ENCODE measurements at places on chromosomes 11 and 22.

GRCh38 chr22:45626198-45626651 lies 45.4 kb upstream of the ATXN10 start:
- DNase-seq, result no peak

GRCh38 chr11:57459164-57460021 lies 935 bp upstream of the RTN4RL2 start:
- peak; percentile 59 for DNase-seq

DNA sequence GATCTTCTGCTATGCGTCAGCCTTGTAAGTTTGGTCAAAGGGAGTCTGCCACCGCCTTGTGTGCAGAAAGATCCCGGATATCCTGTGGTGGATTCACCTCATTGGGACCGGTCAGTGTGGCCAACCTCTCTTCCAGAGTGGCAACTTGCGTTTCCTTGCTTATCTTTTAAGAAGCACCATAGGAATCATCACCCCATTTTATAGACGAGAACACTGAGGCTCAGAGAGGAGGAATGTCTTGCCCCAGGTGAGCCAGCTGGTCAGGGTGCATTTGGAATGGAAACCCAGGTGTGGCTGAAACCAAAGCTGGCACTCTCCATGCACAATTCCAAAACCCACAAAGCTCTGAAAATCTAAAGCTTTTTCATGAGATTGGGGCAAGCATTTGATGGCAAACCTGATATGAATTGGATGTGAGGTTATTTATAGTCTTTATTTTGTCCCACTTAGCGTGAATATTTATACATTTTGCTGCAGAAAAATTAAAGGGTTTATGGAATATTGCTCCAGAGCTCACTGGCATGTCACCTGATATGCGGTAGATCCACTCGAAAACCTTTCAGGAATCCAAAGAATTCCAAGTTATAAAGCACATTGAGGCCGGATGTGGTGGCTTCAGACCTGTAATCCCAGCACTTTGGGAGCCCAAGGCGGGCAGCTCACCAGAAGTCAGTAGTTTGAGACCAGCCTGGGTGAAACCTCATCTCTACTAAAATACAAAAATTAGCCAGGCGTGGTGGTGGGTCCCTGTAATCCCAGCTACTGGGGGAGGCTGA lies 12.1 kb upstream of the EIF3D start:
- DNase-seq, result no peak

DNA sequence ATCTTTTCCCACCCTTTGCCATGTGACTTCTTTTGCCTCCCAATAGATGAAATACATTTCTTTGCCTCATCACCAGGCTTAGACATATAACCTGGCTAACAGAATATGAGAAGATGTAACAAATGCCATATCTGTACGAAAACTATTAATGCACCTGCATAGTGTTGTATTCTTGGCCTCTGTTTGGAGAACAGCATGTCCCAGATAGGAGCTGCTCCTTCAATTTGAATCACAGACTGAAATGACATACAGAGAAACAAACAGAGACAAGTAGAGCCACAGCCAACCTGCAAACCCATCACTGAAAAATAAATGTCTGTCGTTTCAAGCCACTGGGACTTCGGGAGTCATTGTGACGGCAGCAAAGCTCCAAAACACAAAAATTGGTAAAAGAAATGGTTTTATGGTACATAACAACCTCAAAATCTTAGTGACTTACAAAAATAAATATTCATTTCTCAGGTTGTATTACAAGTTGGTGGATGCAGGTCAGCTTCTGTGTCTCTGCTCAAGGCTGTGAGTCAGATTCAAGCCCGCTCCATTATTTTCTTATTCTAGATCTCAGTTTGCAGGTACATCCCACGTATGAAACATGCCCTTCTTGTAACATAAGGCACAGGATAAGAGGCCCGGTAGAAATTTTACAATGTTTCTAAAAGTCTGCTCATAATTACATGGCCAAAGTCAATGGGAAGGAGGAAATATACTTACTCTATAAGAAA lies 171.3 kb upstream of the SOX6 start:
- DNase-seq, result no peak

GRCh38 chr11:71426413-71426812 lies 21.8 kb downstream of the DHCR7 start:
- DNase-seq, result no peak

- no peak for DNase-seq
These were observed 145.8 kb upstream of the ARHGAP20 start for GRCh38 chr11:110857892-110858546.

DNA sequence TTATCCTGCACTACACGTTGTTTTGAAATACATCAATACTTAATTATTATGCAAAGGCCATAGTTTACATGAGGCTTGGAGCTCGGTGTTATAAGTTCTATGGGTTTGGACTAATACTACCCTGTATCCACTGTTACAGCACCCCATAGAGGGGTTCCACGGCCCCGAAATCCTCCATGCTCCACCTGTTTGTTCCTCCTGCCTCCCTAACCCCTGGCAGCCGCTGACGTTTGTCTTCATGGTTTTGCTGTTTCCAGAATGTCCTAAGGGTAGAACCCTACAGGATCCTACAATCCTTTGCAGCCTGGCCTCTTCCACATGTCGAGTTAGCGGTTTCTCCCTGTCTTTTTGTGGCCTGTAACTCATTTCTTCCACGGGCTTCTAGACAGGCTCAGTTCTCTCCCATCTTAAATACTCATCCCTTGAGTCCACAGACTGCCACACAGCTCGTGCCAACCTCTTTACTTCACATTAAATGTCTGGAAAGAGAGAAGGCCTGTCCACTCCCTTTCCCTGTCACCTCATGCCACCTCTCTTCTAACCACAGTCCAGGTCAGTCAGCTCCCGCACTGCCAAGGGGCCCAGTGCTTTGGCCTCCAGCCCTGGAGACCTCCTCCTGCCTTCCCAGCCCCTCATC lies 42.4 kb upstream of the TH start:
- no peak for DNase-seq

Measured in stimulated activated CD4-positive, alpha-beta T cell treated with anti-CD3 and anti-CD28 coated beads, Interleukin-4, amount 100 ng/mL, for 4 hours (primary cell).